ENCODE measurements at places on chromosomes 1 and 21.

GRCh38 chr21:45187646-45188045 lies 100.0 kb downstream of the POFUT2 start:
- DNase-seq: no peak

- peak; percentile 31 for DNase-seq
Measured at GRCh38 chr1:203839081-203839480, 22.3 kb upstream of the SNRPE start.

DNA sequence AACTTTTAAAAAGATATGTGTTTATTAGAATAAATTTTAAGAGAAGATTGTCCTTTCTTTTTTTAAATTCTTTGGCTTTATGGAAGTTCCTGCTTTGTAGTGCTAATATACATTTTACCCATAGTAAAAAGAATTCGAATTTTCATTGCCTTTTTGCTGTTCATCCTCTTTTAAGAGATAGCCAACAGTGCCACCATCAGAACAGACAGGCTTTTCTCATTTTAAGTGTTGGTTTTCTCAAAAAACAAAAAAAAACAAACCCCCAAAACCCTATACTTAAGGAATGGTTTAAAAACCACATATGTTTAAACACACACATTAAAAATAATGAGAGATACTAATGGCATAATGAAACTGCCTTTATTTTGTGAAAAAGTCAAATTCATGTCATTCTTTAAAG lies 118.8 kb downstream of the NEK7 start:
- peak; percentile 30 for DNase-seq

DNA sequence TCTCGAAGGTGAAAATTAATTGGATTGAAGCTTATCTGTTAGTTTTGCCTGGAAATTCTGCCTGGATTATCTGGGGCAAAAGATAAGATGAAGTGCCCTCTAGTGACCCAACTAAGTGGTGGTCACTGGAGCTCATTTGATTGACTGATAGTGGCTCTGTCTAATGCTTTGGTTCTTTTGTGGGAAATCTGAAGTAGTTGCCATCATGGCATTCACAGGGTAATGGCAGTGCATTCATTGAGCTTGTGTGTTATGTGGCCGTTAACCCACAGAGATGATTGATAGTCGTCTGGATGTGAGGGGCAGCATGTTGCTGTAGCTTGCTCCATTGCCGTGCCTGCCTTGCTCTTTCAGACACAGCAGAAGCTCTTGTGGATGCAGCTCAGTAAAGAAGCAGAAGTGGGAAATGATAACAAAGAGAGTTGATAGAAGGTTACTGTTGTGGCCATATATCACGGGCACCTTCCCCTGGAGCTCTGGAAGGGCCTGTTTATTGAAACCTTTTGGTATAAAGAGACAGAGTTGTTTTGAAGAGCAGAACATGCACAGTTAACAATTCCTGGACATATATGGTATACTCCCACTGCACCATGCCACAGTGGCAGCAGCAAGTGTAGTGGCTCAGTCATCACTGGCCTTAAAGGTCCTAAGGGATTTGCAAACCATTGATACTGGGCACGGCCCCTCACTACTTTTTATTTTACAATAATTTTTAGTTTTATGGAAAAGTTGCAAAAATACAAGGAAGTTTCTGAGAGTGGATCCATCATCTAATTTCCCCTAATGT lies 42.0 kb downstream of the CXADR start:
- DNase-seq: peak; percentile 36

DNA sequence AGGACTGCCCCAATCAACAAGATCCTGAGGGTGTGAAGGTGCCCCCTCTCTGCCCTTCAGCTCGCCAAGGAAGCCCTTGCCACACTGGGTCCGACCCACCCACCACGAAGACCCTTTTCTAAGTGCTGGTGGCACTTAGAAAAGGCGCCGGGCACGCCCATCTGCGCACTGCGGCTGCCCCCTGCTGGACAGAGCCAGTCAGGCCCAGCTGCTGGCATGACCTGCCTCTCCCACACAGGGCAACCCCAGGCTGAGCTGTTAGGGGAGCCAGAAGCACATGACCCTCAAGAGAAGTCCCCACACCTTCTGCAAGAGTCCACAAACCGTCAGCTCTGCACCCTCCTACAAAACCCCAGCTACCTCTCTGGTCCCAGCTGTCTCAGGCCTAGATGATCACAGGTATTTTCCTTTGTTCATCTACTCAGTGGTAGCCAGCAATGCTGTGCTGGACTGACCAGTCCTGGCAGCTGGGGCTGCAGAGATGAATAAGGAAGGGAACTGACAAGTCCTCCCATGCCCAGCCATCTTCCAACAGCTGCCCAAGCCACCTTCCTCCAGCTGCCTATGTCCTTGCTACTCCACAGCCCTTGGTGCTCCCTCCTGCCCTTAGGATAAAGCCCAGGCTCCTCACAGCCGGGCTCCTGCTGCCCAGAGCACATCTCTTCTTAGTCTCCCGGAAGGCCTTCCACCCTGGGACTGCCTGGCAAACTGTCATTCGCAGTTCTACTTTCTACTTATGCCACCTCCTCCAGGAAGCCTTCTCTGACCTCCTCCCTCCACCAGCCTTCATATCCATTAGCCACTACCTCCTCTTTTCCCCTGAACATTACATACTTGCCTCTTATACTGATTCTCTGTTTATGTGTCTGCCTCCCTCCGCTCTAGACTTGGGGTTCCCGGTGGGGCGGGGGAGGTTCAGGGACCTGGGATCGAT lies 39.8 kb upstream of the ZC3H12A start:
- DNase-seq: peak; percentile 80

- DNase-seq: no peak
Measured at GRCh38 chr1:10471411-10472219, 714 bp downstream of the DFFA start.

DNA sequence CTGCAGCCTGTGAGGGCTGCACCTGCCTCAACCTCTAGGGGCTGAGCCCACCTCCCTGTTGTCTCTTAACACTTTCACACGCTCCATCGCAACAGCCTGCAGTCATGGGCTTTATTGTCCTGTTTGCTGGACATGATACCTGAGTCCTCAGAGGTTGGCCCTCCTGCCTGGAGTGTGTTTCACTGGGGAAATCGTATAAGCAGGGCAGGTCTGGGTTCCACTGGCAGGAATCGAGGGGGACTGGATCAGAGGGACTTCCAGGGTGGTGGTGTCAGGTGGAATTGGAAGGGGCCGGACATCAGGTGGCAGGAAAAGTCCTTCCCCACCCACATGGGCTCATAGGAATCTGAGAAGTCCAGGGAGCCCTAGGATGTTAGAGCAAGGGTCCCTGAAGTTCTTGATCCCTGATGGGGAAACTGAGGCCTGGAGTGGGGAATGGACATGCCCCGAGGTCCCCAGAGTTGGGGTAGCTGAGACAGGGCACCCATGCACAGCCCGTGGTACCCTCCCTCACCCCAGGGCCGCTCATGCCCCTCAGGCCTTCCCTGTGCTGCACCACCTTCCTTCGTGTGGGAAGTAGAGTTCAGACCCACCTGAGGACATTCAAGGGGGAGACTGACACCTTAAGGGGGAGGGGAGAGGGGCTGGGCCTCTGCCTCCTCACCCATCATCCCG lies 66.6 kb downstream of the PIK3CD start:
- DNase-seq: no peak

DNA sequence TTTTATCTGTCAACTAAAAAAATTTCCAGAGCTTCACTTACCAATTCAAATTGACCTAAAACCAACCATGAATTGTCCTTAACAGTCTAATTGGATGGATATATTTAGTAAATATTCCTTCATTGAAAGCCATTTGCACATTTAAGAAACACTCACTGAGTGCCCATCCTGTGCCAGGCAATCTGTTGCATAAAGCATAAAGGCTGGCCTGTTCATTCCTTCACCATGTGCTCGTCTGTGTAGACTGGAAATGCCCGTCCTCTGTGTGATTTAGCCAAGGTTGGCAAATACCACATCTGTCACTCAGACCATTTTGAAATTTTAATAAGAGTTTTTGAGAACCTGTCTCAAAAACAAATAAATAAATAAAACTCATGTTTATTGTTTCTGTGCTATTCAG lies 57.1 kb downstream of the ZNF684 start:
- no peak for DNase-seq

- no peak for DNase-seq
Measured at GRCh38 chr1:215397843-215398242, 169.3 kb upstream of the KCTD3 start.

DNA sequence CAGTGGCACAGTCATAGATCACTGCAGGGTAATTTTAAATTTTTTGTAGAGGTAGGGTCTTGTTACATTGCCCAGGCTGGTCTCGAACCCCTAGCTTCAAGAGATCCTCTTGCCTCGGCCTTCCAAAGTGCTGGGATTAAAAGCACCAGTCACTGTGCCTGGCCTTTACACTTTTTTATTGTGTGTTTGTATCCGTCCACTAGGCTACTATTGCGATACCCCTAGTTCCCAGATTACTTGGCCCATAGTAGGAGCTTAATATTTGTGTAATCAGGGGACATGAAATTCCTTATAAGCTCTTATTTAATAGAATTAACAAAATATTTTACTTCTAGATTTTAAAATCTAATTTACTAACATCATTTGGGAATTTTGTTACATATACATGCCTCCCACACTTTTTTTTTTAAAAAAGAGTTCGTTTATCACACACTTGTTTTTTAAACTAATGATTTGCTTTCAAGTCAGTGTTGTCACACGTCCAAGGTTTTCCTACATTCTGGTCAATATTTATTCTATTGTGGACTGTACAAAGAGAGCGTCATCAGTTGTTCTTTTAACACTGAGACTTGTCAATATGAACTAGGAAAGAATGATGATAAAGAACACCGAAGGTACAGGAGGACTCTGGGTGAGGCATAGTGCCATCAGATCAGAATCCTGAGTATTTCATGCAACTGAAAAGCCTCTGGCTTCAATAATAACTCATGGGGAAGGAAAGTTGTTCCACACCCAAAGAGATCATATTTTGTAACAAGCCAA lies 63.7 kb downstream of the LEPR start:
- no peak for DNase-seq

GRCh38 chr1:184186167-184186566 lies 134.6 kb downstream of the TSEN15 start:
- no peak for DNase-seq

GRCh38 chr1:77350012-77350770 lies 68.4 kb downstream of the AK5 start:
- DNase-seq: no peak

- DNase-seq: no peak
Measured at GRCh38 chr21:38494251-38494642, 4.0 kb downstream of the ERG start.

GRCh38 chr1:4305526-4306301 lies 348.7 kb upstream of the AJAP1 start:
- DNase-seq: no peak

GRCh38 chr1:59455206-59455605 lies 158.3 kb downstream of the FGGY start:
- peak; percentile 82 for DNase-seq

DNA sequence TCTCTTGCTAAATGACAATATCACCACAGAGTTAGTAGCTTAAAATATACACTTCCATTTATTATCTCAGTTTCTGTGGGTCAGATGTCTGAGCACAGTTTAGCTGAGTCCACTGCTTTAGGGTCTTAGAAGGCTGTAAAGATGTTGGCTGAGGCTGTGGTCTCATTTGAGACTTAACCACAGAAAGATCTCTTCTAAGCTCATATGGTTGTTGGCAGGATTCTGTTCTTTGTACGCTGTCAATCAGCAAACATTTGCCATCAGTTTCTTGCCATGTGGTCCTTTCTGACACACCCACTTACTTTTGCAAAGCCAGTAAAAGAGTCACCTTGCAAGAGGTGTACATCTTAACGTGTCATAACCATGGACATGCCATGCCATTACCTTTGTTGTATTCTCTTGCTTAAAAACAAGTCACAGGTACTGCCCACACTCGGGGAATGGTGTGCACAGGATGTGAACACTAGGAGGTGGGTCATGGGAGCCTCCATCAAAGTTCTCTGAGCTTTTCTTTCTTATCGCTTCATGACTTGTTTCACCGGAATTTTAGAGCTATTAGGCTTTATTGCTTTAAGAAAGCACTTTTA lies 18.7 kb downstream of the DYRK1A start:
- no peak for DNase-seq

DNA sequence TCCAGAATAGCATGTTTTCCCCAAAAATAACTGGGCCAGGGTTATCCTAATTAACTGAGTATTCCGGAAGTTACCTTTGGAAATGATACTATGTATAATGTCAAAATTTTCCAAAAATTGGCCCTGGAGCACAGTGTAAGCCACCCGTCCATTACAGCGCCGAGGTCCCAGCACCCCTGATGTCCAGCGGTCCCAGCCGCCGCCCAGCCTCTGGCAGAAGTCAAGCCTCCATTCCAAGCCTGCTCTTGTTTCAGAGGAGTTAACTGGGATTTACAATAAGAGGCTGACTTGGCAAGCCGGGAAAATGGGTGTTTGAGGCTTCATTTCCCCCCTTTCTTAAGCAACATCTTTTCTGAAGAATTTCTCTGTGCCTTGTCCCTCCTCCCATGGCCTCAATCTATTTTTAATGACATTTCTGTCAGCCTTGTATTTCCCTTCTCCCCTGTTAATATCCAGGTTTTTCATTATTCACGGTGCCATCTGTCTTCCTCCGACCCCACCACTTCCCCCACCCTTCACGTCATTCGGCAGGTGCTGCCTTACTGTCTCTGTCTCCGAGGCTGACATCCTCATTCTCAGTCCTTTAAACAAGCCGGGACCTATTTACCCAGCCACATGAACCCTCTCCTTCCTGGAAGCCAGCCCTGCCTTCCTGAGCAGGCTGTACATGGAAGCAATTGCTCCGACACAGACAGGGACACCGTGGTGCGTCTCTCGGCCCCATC lies 490.9 kb downstream of the NPHP4 start:
- no peak for DNase-seq

DNA sequence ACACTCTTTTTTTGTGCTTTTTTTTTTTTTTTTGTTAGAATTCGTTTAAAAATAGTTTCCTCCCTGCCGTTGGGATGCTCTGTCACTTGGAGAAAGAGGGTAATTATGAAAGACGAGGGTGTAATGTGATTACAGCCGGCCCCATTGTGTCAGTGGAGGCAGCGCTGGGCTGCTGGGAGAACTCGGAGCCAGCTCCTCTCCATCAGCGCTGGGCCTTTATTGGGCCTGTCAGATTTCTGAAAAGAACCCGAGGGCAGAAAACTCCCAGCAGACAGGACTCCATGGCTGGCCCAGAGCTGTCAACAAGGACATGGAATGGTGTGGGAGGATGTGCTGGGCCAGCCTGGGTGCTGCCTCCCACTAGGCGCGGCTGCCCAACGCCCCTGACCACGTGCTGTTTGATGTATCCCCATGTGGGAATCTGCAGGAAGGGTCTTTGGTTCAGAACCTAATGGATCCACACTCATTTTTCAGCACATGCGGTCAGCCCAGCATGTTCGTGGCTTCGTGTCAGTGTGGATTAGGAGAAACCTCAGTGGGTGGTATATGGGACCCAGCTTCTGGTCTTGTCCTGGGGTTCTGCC lies 222.6 kb upstream of the KIAA0040 start:
- DNase-seq: no peak

GRCh38 chr1:228066416-228066815 lies 16.1 kb upstream of the ARF1 start:
- no peak for DNase-seq

- no peak for DNase-seq
Measured at GRCh38 chr1:67273591-67273990, 34.1 kb upstream of the IL12RB2 start.

DNA sequence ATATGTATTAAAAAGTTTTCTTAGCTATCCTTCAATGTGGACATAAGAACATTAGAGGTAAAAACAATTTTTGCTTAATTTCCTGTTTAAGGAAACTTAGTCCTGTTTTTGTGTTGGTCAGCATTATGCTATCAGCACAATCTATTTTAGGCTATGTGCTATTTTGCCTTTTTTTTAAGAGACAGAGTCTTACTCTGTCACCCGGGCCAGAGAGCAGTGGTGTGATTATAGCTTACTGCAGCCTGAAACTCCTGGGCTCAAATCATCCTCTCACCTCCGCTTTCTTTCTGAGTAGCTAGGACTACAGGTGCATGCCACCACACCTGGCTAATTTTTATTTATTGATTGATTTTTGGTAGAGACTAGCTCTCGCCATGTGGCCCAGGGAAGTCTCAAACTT lies 199.1 kb upstream of the TMPRSS15 start:
- DNase-seq: no peak

Measured in foreskin fibroblast (primary cell).